ENCODE measurements at places on chromosomes 1 and 21.

GRCh38 chr1:59598120-59598440 is 216.7 kb upstream of the HOOK1 start:
- no peak for DNase-seq

DNA sequence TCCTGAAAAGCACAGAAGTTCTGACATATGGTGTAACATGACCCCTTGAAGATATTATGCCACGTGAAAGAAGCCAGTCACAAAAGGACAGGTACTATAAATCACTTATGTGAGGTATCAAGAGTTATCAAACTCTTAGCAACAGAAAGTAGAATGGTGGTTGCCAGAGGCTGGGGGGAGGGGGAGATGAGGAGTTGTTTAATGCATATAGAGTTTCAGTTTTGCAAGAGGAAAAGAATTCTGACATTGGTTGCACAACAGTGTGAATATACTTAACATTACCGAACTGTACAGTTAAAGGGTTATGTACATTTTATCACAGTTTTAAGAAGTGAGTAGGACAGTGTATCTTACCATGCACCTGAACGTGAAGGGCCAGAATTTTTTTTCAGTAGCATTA is 80.0 kb downstream of the USP25 start:
- DNase-seq, result no peak

GRCh38 chr21:42925114-42925926 is at the start of gene ERVH48-1:
ERVH48-1 (minus strand) TSS chr21:42925630; CDS start chr21:42919006, 6,624 bp downstream.
- no peak for DNase-seq

DNA sequence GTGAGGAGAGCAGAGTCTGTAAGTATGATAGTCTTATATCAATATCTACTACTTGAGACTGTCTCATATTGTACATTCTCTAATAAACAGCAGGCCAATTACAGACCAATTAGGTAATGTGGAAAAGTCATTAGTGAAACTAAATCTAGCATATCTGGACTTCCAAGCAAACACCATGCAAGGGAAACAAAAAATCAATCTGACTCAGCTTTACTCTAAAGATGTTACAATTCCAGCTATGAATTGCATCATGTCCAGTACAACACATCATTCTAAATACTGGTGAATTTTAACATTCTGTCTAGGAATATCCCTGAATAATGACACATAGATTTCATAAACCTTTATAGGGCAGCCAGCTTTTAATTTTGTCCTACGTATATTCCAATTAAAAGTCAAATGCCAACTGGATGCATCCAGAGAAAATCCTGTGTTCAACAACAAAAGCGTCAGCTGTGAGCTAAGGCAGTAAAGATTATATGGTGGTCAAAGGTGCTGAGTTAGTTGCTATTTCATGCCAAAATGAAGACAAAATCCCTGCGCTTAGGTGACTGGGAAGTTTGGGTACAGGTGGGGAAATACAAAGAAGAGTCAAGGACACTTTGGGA is 159.3 kb downstream of the TTLL7 start:
- no peak for DNase-seq

GRCh38 chr1:25737130-25737529 is 62.9 kb upstream of the SELENON start:
- no peak for DNase-seq

DNA sequence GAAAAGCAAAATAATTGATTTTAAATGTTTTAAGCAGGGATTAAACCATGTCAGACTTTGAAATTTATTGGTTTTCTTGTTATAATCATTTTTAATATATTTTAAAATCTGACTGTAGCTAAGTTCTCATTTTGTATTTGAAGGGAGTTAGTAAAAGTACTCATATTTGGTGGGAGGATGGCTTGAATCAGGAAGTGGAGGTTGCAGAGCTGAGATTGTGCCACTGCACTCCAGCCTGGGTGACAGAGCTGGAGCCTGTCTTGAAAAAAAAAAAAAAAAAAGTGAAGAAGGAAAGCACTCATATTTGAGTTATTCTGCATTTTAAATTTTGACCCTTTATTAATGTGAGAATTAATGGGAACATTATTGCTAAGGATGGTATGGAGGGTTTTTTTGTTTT is 106.0 kb downstream of the RABGAP1L start:
- no peak for DNase-seq

- DNase-seq, result no peak
Measured at GRCh38 chr1:112510340-112510739, 1.6 kb downstream of the WNT2B start.

GRCh38 chr1:243452092-243452491 is 196.3 kb downstream of the SDCCAG8 start:
- DNase-seq, result no peak

- no peak for DNase-seq
Measured at GRCh38 chr1:190852611-190853010, 374.9 kb upstream of the BRINP3 start.

DNA sequence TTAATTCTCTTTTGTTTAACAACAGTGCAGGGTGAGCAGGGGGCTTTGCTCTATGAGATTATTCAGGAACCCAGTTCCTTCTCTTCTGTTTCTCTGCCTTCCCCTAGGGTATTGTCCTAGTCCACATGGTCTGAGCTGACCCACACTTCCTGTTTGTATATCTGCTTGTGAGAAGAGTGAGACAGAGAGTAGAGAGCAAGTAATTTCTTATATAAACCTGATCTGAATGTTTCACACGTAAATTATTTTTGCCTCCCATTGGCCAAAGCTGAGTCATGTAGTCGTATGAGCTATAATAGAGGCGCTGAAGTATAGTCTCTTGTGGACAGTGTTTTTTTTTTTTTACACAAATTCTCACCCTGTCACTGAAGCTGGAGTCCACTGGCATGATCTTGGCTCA is 134.2 kb upstream of the SERTAD4 start:
- DNase-seq, result no peak

DNA sequence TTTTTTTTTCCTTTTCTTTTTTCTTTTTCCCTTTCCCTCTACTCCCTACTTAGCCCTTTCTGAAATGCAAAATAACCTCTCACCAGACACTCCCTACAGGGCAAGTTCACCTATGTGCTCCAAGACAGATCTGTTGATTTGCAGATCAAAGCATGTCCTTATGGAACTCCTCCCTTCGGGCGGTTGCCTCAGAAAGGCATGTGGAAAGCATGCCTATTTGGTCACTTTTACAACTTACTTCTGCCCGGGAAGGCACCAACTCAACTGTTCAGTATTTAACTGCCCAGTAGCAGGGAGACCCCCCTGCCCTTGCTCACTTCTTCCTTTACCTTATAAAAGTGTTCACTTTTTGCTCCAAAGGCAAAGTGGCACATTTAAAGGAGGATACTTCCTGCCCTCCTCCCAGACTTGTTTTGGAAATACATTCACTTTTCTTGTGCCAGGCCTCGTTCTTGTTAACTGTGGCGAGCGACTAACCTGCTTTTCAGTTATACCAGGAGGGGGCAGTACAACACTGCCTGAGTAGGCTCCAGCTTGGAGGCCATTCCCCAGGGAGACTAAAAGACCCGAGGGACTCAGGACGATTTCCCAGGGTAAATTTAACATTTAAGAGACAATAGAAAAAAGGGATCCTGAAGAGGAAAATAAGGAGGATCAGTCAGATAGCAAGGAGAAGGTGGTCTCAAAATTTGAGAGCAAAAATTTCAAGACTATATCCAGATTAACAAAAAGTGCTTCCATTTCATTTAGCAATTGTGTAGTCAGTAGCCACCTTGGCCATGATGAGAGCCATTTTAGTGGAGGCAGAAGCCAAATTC is 12.3 kb upstream of the SLAMF7 start:
- no peak for DNase-seq

DNA sequence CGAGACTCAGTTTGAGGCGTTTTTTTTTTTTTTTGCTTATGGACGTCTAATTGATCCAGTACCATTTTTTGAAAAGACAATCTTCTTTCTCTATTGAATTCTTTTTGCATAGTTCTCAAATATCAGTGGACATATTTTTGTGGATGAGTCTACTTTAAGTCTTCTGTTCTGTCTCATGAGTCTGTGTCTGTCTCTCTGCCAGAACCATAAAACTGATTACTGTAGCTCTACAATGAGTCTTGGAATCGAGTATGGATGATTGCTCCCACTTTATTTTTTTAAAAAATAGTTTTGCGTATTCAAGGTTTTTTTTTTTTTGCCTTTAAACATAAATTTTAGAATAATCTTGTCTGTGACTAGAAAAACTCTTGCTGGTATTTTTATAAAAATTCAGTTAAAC is 323.5 kb downstream of the ZNF326 start:
- DNase-seq, result no peak

DNA sequence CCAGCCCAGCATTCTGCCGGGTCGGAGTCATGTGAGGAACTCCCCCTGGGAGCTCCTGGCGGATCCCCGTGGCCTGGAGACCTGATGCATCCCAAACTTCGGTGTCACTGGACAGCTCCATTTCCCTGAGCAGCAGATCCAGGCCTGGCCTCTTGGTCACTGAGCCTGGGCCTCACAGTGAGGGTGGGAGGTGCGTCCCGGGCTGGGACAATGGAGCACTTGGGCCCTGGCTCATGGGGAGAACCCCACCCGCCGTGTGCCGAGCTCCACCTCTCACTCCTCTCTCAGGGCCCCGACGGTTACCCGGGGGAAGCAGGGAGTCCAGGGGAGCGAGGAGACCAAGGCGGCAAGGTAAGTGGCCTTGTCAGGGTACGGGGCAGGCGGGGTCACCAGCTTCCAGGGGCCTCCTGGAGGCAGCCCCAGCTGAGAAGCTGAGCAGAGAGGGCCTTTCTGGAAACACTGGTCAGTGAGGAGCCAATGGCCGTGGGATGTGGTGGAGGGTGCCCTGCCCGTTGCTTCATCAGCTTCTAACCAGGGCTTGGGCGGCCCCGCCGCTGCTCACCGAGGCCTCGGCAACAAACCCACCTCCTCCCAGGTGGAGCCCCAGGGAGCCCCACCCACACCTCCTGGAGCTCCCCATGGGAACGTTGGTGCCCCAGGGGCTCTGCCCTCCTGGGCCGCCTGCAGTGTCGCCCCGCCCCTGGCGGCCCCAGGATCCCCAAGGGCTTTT is 19.8 kb downstream of the COL6A2 start:
- DNase-seq, result no peak

- DNase-seq, result no peak
Measured at GRCh38 chr1:30130099-30130498, 593.3 kb downstream of the MATN1 start.

- no peak for DNase-seq
Measured at GRCh38 chr1:25631750-25632485, 15.3 kb downstream of the MAN1C1 start.

DNA sequence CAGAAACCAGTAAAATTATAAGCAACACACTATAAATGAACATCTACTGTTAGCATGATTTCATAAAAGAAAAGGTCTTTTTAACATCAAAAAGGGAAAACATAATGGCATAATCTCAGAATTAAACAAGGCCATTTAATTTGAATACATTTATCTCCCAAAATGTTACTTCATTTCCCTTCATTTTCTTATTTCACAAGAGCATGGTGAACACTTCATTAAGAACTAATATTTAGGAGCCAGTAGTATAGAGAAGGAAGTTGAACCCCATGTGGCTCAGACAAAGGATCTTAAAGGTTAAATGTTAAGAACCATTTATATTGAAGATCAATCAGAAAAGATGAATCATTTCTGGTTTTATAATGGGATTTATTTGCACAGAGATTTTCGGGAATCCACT is 981.7 kb downstream of the TTLL7 start:
- no peak for DNase-seq

GRCh38 chr1:32105338-32105737 is 2.5 kb upstream of the KPNA6 start:
- DNase-seq, result no peak

DNA sequence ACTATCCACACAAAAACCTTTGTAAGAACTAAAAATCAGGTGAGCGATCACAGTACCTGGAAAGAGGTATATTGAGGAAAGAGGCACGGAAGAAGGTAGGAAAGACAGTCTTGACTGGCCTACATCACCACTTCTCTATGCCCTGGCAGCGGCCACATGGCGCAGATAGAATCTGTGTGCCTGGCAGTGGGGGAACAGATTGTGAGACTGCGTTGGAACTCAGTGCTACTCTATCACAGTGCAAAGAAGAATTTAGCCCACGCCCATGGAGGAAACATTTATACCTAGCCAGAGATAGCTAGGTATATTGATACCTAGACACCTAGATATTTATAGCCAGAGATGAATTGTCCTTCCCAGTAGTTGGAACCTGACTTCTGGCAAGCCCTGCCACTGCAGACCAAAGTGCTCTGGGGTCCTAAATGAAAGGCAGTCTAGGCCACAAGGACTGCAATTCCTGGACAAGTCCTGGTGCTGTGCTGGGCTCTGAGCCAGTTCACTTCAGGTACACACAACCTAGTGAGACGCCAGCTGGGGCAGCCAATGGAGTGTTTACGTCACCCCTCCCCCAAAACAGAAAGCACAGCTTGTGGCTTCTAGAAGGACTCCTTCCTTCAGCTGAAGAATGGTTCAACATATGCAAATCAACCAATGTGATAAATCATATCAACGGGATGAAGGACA is 51.9 kb downstream of the DHX9 start:
- DNase-seq, result no peak

- DNase-seq, result no peak
Measured at GRCh38 chr1:192363177-192363576, 46.4 kb downstream of the RGS21 start.

GRCh38 chr1:913491-914130 is 10.1 kb upstream of the SAMD11 start:
- no peak for DNase-seq

DNA sequence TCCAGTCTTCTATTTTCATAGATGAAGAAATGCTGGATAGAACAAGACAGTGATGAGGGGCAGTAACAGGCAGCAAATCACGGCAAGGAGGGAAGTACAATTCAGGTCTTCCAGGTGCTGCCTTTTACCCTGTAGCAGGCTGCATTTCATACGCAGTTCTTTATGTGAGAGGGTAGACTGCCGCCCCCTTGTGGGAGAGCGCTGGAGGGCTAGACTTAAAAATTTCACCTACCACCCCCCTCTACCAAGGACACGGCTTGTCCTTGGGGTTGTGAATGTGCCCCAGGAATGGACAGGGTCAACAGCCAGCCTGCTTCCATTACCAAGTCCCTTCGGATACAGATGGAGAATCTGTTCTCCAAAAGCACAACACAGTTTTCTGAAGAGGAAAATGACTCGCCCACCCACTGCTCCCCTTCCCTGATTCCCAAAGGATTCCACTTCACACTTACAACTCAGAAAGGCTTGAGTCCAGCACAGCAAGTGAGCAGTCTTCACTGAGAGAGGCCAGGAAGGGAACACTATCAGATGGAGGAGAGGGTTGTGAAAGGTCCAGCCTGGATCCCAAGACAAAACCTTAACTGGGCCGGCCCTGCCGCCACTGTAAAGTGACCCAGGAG is 7.4 kb downstream of the WDR77 start:
- peak; percentile 40 for DNase-seq

DNA sequence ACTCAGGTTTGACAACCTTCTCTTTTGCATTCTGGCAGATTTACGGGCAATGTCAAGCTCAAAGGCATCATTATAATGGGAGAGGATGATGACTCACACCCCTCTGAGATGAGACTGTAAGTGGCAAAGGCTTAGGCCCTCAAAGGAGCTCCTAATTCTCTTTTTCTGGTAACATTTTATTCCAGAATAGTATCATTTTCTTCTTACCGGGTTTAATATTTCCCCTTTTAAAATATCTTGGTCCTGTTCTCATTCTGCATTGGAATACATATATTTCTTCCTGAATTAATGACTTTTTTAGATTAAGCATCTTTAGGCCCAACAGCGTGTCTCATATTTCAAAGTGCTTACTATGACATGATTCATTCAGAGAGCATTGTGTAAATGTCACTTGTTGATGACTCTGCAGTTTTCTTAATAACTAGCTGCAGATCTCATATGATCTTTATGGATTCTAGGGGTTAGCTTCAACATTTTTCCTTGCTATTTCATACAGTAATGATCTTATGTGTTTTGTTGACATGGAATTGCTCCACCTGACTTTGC is 1.7 kb downstream of the PITHD1 start:
- DNase-seq, result no peak
